Activated gamma-delta T cell treated with anti-CD3 and anti-CD28 coated beads, Interleukin-2, amount 50 U/mL, for 16 hours (primary cell): ENCODE measurements at places on chromosomes 1 and 21.

- DNase-seq, result no peak
These were observed 9.3 kb downstream of the RNF187 start for GRCh38 chr1:228496494-228496893.

GRCh38 chr1:45557422-45557944 is 6.9 kb downstream of the AKR1A1 start:
- no peak for DNase-seq

DNA sequence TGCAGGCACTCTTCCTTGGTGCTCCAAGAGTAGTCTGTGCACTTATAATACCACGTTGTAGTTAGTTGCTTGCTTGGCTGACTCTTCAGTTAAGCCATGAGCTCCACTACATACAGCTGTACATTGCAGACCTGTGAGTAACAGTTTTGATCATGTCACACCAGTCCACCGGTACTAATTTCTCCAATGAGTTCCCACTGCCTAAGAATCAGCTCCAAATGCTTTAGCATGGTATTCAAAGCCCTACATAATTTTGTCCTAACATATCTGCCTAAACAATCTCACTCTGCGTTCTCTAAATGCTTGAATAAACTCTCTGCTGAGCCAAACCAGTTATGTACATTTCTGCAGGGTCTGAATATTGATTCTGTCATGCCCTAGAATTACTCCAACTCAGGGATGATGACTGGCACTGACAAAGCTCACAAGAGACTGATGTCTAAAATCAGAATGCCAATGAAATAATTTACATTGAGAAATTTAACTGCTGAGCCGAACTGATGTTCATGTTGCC is 200.7 kb downstream of the LHX8 start:
- DNase-seq, result no peak

GRCh38 chr1:96159379-96159778 is 562.2 kb upstream of the PTBP2 start:
- DNase-seq, result no peak

GRCh38 chr1:225772323-225772768 is 5.3 kb upstream of the SRP9 start:
- DNase-seq, result no peak

DNA sequence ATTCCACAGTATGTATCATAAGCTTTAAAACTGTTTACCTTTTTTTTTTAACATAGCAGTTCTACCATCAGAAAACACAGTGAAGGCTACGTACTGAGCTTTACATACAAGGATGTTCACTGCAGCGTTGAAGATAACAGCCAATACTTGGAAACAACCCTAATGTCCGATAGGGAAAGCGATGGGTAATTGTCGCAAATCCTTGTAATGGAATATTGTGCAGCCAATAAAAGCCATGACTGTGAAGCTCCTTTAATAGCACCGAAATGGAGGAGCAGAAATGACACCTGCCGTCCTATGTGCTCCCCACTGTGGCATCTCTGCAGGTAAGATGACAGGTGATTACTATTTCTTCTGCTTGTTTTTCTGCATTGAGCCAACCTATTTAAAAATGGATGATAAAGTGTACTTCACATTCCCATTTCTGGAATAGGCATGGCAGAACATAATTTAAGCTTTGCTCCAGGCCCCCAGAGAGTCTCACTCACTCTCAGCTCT is 523.8 kb downstream of the PTPRU start:
- DNase-seq, result no peak

DNA sequence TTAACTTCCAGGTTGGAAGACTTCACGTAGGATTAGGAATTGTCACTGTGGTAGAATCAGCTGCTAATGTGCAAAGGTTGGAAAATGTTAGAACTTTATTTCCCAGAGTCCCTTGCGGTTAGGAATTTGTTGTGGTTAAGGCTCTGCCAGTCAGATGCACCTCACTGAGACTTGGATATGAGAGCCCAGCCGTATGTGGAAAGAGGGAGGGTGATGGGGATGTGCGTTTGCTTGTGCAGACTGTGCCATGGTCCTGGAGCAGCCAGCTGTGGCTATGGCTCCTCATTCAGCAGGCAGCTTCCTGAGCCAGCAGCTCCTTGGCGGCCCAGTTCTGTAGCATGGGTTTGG is 12.5 kb downstream of the S100A10 start:
- no peak for DNase-seq

DNA sequence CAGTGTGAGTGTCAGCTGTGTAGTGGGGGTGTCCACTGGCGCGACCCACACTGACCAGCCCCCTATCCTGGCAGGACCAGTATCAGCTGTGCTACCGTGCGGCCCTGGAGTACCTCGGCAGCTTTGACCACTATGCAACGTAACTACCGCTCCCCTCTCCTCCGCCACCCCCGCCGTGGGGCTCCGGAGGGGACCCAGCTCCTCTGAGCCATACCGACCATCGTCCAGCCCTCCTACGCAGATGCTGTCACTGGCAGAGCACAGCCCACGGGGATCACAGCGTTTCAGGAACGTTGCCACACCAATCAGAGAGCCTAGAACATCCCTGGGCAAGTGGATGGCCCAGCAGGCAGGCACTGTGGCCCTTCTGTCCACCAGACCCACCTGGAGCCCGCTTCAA is 28.1 kb upstream of the KDM4A start:
- no peak for DNase-seq

- DNase-seq, result no peak
These were observed 674.8 kb downstream of the PLPP3 start for GRCh38 chr1:55904541-55904940.

- no peak for DNase-seq
These were observed 115.3 kb downstream of the NTPCR start for GRCh38 chr1:233065685-233066084.

DNA sequence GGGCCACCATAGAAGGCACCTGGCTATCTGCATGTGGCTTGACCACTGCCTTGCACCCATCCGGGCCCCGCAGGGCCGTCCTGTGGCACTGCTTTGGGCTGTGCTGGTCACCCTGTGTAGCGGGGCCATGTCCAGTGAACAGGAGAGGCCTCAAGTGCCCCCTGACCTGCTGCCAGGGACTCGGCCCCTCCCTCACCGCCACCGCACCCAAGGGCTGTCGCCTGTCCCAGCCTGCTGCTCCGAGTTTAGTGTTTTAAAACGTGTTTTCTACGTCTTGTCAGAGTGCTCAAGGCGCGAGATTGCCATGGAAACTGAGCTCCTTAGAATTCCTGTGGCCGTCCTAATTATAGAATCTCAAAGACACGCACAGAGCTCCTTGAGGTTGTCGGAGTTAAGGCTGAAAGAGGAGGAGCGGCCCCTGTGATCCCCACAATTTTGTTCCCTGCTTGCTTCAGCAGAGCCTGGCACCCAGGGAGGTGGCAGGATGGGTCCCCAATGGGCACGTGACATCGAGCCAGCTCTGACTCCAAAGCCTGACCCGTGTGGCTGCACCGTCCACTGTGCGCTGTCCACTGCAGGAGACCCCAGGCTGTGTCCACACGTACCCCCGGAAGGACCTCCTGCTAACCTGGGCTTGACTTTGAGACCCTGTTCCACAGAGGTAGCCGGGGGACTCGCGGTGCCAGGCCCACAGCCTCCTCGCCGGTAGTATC is 66.2 kb downstream of the FAAP20 start:
- DNase-seq, result no peak

DNA sequence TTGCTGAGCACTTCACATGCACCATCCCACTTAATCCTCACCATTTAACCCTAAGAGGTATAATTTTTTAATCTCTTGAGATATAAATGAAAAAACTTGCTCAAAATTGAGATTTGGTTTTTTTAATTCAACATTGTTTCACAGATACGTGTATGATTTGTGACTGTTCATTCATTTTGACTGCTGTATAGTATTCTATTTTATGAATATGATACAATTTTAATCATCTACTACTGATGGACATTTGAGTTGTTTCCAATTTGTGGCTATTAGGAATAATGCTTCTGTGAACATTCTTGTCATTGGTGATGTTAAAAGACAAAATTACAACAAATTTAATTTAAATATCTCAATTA is 617 bp upstream of the ZMYM6 start:
- no peak for DNase-seq

- DNase-seq, result no peak
These were observed 2.6 kb downstream of the MRPS6 start for GRCh38 chr21:34075760-34076660.

DNA sequence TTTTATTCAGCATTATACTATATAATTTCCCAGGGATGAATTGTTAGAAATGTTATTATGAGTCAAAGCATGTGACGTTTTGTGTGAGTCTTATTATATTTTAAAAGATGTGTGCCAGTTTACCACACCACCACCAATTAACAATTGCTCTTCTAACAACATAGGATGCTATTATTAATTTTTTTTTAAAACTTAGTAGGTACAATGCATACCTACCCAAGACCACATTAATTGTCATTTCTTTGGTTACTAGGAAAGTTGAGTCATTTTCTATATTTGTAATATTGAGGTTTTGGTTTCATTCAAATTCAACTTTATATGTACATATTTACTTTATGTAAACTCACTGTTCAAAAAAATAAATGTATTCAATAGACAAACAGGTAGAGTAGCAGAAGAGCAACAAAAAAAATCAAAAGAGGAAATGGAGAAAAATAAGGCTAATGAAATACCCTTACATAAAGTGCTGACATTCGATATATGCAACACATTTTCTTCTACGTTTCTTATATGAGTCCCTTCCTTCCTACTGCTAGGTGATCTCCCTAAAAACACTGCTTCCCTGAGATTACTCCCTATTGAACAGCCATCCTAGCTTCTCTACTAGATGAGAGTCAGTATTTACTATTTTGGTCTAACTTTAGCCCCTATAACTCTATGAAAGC is 9.6 kb downstream of the GCLM start:
- no peak for DNase-seq

DNA sequence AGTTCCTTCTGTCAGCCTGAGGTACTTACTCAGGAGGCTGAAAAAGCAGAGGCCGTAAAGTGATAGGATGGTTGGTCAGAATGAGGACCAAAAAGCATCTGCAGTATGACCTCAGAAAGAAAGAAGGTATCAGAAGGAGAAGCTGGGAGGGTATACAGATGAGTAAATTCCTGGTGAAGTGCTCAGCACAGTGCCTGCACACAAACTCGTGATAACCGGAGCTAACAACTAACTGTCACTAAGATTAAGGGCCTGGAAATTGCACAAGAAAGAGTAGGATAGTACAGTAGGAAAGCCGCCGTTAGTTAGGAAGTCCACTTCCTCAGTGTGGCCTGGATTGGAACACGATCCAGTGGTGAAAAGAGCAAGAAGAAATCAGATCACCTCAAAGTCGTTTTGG is 62.6 kb downstream of the VPS26C start:
- no peak for DNase-seq

DNA sequence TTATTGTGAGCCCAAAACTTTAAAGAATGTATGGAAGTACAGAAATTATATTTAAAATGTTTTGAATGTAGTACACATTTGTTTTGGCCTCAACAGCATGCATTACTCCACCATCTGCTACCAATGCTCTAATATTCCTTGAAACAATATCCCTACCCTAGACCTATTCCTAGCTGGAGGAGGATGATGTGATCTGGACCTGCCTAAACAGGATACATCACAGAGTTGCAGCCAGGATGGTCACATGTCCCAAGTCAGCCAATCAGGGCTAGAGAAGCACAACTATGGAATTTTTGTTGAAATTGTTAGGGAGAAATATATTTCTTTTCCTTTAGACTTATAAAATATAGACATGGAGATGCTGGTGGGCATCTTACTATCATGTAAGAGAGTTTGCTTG is 623.3 kb upstream of the NR5A2 start:
- DNase-seq, result no peak

GRCh38 chr1:14083706-14084105 is 383.7 kb downstream of the PRDM2 start:
- no peak for DNase-seq
